ENCODE measurements at places on chromosomes 5 and 9.

DNA sequence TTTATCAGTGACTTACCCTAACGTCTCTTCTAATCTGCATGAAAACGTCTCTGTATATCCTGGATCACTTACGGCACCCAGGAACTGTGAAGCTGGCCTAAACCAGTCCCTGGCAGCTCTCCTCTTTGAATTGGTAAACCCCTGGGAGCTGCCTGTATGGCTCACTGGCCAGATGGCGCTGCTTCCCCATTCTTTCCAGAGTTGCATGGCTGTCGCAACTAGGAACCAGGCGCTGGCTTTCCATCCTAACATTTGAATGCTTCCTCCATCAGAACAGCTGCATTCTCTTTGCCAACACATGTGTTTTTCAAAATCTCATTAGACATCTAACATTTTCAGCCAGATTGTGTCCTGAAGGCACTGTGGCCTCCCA lies 8.0 kb upstream of the PCA3 start:
- peak; percentile 45 for DNase-seq

DNA sequence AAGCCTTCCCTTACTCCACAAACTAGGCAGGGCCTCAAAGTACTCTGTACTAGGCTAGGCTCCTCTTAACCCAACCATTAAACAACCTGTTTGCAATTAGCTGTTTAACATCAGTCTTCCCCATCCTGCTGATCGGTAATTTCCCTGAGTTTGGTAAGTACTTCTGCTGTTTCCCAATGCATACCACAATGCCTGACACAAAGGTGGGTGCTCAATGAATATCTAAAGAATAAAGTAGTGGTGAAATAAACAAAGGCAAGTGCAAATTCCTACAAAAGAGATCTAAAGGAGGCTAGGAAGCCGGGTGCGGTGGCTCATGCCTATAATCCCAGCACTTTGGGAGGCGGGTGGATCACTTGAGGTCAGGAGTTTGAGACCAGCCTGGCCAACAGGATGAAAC lies 25.0 kb downstream of the FBXW2 start:
- no peak for DNase-seq

- DNase-seq, result no peak
Measured at GRCh38 chr5:107437154-107437553, 233.6 kb downstream of the EFNA5 start.

DNA sequence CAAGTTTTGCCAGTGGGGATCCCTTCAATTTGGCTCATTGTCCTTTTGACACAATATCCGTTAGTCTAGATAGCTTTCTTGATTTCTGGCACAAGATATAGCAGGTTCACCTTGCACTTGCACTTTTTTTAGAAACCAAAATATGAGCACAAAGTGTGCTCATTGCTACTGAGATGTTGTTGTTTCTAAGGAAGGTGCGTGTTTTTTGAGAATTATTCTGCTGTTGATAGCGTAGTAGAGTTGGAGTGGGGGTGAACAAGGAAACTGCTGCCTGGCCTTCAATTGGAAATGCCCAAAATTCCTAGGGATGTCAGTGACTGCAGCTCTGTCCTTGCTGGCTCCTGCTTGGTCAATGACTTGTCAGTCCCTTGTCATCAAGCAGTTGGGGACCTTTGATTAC lies 73.3 kb downstream of the TLE4 start:
- no peak for DNase-seq

DNA sequence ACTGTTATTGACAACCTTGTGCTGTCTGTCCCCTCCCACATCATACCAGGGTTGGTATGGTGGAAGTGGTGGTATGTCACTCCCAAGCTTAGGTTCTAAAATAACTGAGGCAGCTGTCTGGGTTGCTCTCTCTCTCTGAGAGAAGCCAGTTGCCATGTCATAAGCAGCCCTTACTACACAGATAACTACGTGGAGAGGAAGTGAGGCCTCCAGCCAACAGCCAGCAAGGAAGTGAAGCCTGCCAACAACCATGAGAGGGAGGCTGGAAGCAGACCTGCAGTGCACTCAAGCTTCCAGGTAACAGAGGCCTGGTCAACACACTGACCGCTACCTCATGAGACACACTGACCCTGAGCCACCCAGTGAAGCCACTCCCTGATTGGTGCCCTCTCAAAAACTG lies 18.6 kb downstream of the CTNNAL1 start:
- DNase-seq, result peak; percentile 62
